ENCODE measurements at places on chromosomes 12 and 14.

DNA sequence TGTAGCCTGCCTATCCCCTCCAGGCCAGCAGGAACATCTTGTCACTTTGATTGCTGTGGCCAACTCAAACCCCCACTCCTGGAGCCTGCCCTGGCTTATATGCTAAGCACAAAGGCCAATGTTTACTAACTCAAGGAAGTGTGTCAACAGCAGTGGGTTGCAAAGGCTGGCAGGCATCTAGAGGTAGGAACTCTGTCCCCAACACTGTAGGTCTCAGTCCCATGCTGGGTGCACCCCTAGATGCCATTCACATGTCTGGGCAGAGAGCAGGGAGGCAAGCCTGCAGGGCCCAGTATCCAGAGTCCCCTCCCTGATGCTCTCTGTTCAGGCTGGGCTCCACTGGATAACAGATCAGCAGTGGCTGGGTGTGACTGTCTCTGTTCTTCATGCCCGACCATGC lies 1.6 kb upstream of the HPD start:
- no peak for DNase-seq

DNA sequence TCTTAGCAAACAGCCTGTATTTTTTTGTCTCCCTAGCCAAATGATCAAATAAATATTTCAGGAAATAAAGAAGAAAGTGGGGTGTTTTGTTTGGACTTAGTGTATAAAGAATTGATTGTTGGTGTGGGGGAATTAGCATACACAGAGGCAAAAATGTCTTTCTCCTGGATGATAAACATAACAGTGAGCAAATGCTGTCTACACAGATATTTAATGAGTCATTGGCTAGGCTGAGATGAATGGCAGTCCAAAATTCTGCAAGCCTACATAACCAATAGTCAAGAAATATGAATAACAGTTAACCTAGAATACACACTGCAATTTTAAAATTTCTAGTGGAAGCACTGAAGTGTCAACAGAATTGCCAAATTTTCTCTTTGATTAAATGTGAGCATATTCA lies 35.8 kb downstream of the MYF5 start:
- no peak for DNase-seq

DNA sequence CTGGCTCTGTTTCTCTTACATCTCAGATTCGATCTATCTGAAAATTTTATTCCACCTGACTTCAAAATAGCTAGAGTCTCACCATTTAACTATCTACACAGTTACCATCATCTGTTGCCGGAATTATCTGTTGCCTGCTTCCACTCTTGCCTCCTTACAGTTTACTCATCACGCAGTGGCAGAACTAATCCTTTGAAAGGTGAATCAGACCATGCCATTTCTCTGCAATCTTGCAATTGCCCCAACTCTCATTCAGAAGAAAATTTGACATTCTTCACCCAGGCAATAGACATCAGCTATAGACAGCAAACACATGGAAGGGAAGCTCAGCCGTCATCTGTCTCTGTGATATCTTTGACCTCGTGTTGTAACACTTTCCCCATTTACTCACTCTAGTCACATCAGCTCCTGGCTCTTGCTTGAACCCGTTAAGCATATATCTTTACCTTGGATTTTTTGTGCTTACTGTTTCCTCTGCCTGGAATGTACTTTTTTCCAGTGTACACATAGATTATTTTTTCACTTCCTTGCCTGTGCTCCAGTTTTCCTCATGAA lies 85.5 kb downstream of the PDE3A start:
- no peak for DNase-seq

DNA sequence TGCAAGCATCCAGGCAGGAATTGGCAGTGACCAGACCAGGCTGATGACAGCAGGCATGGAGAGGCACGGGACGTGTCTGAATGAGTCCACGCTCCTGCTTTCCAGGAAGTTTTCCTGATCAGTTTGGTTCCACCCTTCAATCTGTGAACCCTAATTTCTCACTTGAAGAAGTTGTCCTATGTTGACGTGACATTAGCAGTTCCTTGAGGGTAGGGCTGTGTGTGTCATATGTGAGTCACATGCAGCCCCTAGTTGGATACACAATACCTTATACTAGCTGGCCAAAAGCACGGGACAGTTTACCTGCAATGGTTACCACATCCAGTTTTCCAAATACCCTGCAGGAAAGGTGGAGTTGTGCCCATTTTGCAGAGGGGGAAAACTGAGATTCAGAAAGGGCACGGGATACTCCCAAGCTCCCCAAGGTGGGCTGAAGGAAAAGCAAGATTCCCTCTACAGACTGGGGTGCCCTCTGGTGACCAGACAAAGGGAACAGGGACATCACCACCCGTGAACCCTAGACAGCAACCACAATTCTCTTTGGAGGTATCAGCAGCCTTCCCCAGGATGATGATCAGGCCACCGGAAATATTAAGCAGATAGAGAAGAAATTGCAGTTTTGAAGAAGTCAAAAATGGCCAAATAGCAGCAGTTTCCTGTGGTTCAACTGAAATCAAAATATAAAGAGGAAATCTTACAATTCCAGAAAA lies 194.5 kb downstream of the PHETA1 start:
- DNase-seq, result no peak
